Sciatic nerve (tissue), 2 donors: ENCODE measurements at places on chromosomes 1 and 21.
A peak's percentile ranks its signal among the peaks of the same experiment; 100 is the strongest.

DNA sequence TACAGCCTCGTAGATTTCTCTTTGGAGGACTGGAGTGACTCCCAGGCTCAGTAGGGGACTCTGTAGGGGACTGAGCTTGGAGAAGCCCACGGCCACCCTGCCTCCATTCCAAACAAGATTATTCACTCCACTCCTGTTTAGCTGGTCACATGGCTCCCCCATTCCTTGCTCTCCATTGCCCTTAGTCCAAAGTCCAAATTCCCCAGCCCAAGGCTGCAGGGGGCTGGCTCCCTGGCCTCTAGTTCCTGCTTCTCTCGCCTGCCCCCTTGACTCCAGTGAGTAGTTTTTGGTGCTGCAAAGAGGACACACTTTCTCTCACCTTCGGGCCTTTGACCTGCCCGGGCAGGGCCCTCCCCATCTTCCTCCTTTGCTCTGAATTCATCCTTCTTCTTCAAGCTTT, 403.3 kb downstream of the KIF26B start:
- DNase-seq, result no peak

- DNase-seq, result no peak
These were observed 5.2 kb downstream of the IRF2BP2 start for GRCh38 chr1:234604495-234605398.

DNA sequence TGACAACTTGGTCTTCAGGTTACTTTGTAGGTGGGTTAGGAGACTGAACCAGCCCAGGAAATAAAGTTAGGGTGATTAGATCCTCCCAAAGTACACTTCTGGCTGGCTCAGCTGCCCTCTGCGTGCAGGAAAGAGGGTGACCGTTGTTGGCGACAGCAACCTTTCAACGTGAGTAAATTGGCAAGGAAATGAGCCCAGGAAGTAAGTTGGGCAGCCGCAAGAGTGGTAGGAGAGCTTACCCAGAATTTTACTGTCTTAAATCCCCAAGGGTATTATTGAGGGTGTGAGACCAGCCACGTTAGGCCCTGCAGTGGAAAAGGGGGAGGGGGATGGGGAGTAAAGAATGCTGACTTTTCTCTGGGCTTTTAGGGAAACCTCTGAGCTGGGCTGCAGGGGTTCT, 1.6 kb downstream of the TENT5C start:
- no peak for DNase-seq

GRCh38 chr1:20192364-20192763, 6.0 kb upstream of the PLA2G2C start:
- DNase-seq, result no peak

DNA sequence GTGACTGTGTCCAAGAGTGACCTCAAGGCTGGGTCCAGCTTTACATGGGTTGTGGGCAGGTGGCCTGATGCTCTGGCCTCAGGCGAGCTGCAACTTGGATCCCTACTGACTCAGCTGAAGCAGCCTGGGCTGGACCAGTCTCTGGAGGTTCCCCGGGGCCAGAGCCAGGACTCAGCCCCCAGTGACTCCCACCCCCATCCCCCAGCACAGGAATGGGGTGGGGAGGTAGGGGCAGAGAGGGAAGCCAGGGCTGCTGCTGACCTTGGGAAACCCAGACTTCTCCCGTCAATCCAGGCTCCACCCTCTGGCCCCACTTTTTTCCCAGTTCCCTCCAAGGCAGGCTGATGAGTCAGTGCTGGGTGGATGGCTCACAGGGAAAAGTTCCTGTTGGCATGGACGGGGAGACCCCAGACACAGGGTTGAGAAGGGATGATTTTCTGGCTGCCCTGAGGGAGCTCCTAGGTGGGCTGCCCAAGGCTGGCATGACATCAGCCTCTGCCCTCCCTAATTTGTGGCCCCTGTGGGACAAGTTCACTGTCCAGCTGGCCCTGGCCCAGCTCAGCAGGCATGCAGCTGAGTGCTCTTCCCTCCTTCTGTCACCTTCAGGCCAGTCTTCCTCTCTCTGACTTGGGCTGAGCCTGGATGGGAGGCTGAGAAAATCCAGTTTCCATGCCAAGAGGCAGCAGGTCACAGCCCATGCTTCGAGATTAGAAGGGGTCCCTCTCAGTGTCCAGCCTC, 2.2 kb downstream of the ZC3H12A start:
- peak; percentile 78 for DNase-seq
